Type B pancreatic cell (in vitro differentiated cells): ENCODE measurements at places on chromosomes 16 and 17. TPM values are rescaled to one million over a fixed set of nuclear protein-coding genes. Genes with fewer than 3 reads are reported as not detected.

- no peak for DNase-seq
These were observed 9.2 kb downstream of the FSCN2 start for GRCh38 chr17:81537343-81537855.

- DNase-seq = no peak
These were observed 35.8 kb downstream of the AMFR start for GRCh38 chr16:56389554-56389953.

DNA sequence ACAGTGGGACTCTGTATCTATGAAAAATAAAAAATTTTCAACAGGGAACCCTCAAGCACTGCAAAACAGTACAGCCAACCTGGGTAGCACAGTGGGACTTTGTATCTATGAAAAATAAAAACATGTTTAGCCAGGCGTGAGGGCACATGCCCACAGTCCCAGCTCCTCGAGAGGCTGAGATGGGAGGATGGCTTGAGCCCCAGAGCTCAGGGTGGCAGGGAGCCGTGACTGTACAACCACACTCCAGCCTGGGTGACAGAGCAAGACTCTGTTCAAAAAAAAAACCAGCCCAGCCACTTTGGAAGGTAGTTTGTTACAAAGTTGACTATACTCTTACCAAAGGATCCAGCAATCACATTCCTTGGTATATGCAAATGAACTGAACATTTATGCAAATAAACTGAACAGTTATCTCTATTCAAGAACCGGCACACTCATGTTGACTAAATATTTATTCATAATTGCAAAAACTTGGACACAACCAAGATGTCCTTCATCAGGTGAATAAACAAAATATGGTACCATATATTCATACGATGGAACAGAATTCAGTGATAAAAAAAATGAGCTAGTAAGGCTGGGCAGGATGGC lies 5.2 kb downstream of the RPH3AL start:
- no peak for DNase-seq

- no peak for DNase-seq
These were observed 77.6 kb downstream of the CMIP start for GRCh38 chr16:81522108-81522701.

- DNase-seq = no peak
These were observed 3.3 kb downstream of the GALNS start for GRCh38 chr16:88853325-88853941.

GRCh38 chr16:73545290-73545689 lies 497.4 kb upstream of the ZFHX3 start:
- no peak for DNase-seq

DNA sequence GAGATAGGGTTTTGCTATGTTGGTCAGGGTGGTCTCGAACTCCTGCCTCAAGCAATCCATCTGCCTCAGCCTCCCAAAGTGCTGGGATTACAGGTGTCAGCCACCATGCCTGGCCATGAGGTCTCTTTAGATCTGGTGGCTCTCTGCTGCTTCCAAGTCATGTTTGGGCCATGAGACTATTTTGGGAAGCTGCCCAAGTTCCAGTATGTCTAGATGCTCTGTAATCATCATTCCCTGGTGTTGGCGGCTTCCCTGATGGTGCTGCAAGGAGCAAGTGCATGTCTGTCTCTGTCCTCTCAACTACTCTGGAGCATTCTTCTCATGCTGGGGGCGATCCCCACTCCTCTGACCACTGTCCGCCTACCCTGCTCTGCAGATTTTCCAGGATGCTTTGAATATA lies 6.4 kb upstream of the ODF4 start:
- no peak for DNase-seq

DNA sequence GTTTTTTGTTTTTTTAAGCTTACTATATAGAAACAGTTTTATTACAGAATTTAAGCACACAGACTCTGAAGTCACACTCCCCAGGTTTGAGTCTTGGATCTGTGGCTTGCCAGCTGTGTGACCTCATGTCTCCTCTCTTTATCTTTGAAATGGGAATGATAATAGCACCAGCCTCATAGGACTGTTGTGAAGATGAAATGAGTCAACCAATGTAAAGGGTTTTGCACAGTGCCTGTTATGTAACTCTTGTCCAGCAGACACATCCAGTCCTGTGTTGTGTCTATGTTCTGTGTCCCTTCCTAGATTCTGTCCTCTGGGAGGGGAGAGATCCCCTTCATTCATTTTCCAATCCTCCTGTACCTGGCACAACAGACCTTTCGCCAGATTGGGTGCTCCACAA lies 3.1 kb upstream of the CPD start:
- DNase-seq = no peak

GRCh38 chr17:78879635-78880186 lies 23.3 kb downstream of the CEP295NL start:
- DNase-seq = no peak

DNA sequence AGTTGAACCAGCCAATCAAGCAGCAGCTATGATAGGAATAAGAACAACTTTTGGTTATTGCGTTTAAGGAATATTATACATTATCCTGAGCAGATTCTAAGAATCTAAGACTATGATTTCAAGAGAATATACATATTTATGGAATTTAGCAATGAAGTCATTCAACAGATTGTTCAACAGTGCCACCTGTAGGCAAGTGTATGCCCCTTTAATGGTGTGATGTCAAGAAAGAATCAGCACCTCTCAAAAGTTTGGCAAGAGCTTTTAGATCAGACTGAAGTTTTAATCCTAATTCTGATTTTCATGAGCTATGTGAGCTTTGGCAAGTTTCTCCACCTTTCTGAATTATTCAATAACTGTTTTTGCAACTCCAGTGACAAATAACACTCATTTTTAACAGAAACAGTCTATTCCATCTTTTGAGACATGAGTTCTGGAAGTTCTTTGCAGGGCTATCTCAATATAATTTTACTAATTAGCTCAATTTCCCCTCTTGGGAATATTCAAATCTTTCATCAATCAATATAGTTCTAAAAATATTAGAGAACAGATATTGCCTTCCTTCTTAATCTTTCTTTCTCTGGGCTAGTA lies 474.3 kb upstream of the TOM1L1 start:
- no peak for DNase-seq

GRCh38 chr16:85048921-85049562 lies 21.4 kb downstream of the KIAA0513 start:
- DNase-seq = no peak

DNA sequence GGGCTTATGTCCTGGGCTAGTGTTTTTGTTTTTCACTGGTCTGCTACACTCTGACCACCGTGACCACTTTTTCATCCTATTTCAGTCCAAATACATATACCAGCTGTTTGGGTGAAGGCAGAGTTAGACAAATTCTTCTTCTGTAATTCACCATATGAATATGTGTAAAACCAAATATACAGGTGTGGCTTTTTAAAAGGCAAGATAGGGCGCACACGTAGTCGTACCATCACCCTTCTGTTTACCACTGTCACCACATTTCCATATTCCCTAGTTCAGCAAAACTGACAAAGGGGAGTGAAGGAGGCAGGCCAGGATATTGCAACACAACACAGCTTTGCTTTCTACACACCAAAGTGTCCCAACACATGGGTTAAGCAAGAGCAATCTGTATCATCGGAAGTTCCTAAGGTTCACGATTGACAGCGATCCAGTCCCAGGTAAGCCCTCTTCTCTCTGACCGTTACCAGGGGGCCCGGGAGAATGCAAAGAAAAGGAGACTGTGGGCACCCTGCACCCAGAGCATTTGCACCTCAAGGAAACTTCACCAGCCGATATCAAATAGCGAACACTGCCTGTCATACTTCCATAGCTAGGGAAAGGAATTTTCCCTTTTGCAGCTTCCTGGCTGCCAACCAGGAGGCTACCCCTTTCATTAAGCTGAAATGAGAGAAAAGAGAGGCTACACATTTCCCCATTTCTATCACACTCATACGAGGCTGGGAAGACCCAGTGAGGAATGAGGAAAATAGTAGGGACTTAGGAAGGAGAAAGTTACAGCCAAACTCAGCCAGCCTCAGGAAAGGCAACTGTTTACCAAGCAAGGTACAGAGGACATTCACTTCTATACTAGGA lies 23.1 kb downstream of the CREBBP start:
- no peak for DNase-seq

GRCh38 chr16:73823205-73823849 lies 473.3 kb upstream of the PSMD7 start:
- no peak for DNase-seq

DNA sequence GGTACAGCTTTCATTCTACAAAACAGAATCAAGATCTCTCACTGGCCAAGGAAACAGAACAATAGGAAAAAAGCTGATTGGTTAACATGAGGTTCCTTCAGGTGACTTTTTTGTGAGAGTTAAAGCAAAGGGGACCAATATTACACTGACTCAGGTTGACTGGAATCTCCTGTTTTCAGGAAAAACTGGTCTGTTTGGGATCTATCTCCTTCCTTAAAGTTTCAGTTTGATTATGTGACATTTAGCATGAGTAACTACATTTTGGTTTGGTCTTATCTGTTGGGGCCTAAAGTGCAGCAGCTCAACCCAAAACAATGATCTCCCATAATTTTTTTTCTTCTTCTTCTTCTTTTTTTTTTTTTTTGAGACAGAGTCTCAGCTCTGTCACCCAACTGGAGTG lies 9.7 kb downstream of the NUPR1 start:
- no peak for DNase-seq

DNA sequence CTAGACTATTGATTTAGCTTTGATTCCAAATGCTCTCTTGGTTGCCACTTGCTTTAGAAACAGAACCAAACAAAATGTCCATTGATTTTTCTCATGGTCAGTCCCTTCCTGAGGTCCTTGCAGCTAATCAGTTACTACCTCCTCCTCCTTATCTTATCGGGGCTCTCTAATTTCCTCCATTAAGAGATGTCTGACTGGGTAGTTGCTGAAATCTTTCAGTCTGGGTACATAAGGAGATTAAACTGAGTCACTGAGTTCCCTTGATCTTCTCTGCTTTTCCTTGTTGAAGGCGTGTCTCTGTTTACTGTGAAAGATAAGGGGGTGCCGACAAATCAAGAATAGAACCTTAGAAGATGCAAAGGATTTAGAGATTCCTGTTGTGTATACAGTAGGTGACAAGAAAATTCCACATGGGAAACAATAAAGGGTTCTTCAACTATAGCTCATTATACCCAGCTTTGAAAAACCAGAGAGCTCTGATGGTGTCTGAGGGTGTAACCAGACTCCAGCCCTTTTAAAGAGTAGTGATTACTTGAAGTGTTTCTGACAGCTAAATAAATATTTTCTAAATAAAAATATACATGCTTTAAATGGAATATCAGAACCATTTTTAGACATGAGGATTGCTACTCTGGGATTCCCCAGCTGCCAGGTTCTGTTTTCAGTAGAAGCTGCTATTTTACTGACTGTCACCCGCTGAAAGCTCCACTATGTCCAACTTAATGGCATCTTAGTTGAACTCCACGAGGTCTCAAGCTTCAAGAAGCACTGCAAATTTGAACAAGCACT lies 791.3 kb upstream of the SOX9 start:
- no peak for DNase-seq

GRCh38 chr16:78199325-78200022 lies 100.0 kb downstream of the WWOX start:
- DNase-seq = no peak

GRCh38 chr17:64507413-64507782 lies 621 bp downstream of the CEP95 start:
- no peak for DNase-seq

DNA sequence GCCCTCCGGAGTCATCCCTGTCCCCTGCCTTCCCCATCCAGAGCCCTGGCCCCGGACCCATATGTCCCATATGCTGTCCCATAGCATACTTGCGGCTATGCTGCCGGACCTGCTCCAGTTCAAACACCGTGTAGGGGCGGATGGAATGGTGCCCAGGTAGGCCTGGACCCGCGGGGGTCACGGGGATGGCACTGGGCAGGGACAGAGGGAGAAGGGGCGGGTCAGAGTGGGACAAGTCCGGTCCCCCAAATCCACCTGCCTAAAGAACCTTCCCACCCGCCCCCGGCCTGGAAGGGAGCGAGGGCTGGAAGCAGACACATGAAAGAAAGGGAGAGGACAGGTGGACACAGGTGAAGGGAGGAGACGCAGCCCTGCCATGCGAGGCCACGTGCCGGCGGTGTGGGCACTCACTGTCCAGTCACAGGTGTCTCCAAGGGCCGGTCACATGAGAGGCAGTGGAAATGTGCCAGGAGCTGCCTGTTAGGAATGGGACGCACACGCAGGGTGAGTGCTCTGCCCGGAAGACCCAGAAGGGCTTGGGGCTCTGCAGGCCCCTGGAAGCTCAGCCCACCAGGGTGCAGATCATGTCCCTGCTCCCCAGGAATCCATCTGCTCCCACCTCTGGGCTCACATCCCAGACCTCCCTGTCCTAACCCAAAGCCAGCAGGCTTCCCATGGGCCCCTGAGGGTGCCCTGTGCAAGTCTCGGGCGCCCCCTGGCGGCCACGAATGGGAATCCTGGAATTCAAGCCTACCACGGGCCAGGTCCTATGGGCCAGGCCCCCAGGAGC lies 14.0 kb downstream of the UBALD2 start:
- peak; percentile 90 for DNase-seq

- DNase-seq = peak; percentile 74
These were observed 44.9 kb downstream of the OTOA start for GRCh38 chr16:21708533-21709115.

GRCh38 chr17:9434642-9435057 lies 141.0 kb downstream of the STX8 start:
- DNase-seq = no peak

- no peak for DNase-seq
These were observed 3.1 kb downstream of the HIC1 start for GRCh38 chr17:2057760-2058585.

DNA sequence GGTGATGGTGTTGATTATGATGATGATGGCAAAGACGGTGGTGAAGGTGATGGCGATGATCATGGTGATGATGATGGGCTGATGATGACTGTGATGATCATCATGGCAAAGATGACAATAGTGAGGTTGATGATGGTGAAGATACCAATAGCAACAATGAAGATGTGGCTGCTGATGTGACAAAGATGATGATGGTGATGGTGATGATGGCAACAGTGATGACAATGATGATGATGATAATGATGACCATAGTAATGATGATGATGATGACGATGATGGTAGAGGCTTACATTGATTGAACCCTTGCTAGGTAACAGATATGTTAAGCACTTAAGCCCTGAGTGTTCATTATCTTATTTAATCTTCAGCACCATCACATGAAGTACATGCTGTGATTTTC lies 363.8 kb upstream of the HSBP1 start:
- no peak for DNase-seq

- no peak for DNase-seq
These were observed 342.5 kb upstream of the C16orf82 start for GRCh38 chr16:26724189-26724588.

GRCh38 chr17:77824780-77825280 lies 133.7 kb upstream of the TNRC6C start:
- DNase-seq = no peak

The PKD1 gene
- 76.2 and 131 TPM in 2 replicates for total RNA-seq

The CD19 gene
- total RNA-seq = not detected in 2 replicates

The KRT9 gene
- 0.85 and 7.4 TPM in 2 replicates for total RNA-seq

The KRT33A gene
- 0.24 and 1.9 TPM in 2 replicates for total RNA-seq

The ALOX12B gene
- not detected in 2 replicates for total RNA-seq

The TLCD3B gene
- total RNA-seq = 0.31 and 2.1 TPM in 2 replicates

The ACSM5 gene
- not detected in 2 replicates for total RNA-seq

The METRN gene
- 37.0 and 97.1 TPM in 2 replicates for total RNA-seq
